ENCODE measurements at places on chromosomes 6 and 20.

- no peak for DNase-seq
Measured at GRCh38 chr20:62392077-62392418, 5.1 kb downstream of the RPS21 start.

- DNase-seq: no peak
Measured at GRCh38 chr20:11926292-11926998, 8.8 kb downstream of the BTBD3 start.

GRCh38 chr6:135814043-135814442 lies 37.5 kb upstream of the PDE7B start:
- no peak for DNase-seq

GRCh38 chr6:12572896-12573827 lies 143.4 kb upstream of the PHACTR1 start:
- DNase-seq: peak; percentile 92

- no peak for DNase-seq
Measured at GRCh38 chr20:62591591-62591990, 50.7 kb upstream of the SLCO4A1 start.

DNA sequence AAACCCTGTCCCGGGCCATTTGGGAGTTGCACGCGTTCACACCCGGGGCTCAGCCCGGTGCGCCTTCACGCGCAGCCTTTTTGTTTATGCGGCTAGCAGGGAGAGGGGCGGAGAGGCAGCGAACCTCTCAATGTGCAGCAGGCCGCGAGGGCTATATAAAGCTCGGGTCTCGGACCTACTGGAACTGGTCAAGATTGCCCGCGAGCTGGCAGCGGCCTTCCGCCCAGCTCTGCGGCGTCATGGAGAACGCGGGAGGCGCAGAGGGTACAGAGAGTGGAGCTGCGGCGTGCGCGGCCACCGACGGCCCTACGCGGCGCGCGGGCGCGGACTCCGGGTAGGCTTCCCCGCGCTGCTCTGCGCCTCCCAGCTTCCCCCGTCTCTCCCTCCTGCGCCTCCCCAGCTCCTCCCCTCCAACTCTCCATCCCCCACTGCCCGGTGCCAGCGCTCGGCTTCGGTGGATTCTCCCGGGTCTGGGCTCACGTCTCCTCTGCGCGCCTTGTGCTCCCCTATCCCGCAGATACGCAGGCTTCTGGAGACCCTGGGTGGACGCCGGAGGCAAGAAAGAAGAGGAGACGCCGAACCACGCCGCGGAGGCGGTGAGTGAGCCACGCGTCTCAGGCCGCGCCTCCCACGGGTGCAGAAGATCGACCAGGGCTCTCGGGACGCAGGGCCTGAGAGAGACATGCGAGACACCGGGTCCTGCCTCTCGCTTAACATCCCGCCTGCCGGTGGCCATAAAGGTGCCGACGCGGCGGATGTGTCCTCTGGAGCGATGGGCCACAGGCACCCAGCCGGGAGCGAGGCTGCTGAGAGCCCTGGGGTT lies at the start of gene RIPPLY2:
TSS of gene RIPPLY2 (plus strand) at position 183 of the 823 bp plus-strand sequence. CDS start at position 240, 57 bp downstream.
- peak; percentile 17 for DNase-seq

DNA sequence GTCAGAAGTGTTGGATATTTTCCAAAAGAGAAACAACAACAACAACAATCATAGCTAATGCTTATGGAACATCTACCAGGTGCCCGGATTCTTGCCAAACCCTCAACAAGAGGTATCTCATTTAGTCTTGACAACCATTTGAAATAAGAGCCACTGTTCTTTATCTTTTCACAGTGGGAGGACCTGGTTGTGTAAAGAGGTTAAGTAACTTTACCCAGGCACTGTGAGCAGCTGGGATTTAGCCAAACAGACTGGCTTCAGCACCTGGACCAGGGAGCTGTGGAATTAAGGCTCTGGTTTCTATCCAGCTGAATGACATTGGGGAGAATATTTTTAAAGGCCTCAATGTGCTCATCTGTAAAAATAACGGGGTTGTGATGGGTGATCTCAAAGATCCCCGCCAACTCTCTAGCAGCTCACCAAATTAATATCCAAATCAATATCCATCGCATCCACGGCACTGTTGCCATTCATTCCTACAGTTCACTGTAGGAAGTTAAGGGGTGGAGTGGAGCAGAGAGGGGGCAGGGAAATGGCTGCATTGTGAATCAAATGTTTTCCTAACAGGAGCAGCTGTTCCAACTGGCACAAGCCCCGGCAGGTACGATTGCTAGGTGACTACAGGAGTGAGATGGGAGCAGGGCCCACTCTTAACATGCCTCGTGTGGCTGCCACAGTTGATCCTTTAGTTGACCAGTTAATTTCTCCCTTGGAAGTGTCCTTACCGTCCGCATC lies 61.8 kb downstream of the GCNT2 start:
- DNase-seq: no peak

DNA sequence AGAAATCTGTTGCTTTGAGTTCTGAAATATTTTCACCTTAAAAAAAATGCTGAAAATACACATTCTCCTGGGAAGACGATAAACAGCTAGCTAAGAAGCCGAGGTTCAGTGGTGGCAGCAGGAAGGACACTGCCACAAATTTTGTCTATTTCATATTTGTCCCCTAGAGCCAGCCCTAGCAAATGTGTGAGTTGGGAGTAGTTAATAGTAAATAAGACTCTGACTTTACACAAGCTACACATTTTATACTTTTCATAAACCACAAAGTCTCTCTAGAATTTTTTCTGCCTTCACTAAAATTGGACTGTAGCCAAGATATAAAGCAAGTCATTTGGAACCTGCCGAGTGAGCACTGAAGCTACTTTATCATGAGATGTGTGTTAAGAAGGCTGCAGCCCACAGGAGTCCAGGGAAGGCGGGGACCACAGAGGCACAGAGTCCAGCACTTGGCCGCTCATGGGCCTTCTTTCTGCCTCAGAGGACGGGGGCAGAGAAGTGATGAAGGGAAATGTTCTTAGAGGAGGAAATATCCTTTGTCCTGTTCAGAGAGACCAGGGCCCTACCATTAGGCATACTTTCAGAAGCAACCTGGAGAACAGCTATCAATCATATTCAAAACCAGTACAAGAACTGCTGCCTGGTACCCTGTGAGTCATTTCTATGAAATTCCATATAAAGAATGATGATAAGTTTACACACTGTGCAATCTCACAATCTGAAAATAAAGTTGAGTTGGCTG lies 241.7 kb upstream of the TAB2 start:
- peak; percentile 24 for DNase-seq

DNA sequence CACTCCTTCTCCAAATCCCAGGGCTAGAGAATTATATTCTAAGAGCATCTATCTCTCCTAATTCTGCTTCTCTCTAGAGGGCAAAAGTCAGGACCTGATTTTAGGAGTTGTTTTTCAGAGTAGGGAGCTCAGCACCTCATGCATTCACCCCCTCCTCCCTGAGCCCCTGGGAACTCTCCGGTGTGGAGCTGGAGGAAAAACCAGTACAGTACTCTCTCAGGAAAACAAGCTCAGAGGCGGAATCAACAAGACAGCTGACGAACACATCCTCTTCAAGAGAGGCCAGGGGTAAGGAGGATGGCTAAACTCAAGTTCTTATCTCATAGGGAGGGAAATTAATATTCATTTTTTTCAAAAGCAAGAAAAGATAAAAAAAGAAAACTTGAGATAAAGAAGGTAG lies 120.1 kb upstream of the CDYL start:
- DNase-seq: no peak

- no peak for DNase-seq
Measured at GRCh38 chr6:6682225-6682624, 93.7 kb downstream of the LY86 start.

DNA sequence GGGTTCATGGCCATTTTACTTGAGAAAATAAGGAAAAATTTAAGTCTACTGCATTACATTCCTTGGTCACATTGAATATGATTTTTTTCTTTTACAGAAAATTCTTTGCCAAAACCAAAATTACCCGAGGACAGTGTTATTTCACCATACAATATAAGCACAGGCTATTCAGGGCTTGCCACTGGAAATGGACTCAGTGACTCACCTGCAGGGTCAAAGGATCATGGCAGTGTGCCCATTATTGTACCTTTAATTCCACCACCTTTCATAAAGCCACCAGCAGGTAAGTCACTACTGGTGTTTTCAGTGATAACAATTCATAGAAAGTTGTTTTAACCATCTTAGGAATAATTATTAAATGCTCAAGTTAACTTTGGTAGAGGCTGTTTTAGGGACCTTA lies 16.2 kb downstream of the SOBP start:
- no peak for DNase-seq

- no peak for DNase-seq
Measured at GRCh38 chr6:159094444-159095252, 49.9 kb upstream of the TAGAP start.

DNA sequence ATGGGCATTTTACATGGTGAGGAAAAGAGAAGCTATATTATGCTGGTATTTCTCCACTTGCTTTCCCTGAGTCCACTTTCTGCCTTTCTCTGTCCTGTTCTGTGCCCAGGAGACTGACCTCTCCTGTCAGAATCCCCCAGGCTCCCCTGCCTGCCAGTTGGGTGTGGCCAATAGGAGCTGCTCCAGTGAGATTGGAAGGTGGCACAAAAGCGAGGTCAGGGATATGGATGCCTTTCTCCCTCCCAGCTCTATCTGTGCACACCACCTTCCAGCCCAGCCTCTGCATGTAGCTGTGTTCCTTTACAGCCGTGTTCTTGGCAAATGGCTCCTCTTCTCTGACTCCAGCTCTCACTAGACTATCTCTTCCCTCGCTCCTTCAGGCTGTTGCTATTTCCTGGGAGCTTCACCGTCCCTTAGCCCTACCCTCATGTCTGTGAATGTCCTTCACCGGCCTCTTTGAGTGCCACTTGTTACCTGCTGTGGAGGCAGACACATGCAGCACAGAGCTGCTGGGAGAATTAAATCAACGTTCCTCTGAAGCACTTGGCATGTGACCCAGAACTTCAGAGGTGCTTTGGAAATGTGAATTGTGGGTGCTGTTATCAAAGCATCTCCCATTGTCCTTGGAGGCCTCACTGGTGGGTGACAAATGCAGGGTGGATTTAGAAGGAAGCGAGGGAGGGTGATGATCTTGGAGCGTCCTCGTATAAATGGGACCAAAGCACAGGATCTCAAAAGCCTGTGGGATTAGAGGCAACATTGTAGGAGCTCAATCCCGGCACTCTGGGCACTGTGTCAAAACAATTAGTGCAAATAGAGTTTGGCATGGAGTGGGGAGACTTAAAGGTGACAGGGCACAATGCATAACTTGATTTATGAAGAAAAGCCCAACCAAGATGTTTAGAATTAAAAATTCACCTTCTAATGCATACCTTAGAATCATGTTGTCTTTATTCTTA lies 28.9 kb upstream of the RALGAPA2 start:
- no peak for DNase-seq

- DNase-seq: peak; percentile 47
Measured at GRCh38 chr6:3566812-3567211, 110.0 kb upstream of the SLC22A23 start.

DNA sequence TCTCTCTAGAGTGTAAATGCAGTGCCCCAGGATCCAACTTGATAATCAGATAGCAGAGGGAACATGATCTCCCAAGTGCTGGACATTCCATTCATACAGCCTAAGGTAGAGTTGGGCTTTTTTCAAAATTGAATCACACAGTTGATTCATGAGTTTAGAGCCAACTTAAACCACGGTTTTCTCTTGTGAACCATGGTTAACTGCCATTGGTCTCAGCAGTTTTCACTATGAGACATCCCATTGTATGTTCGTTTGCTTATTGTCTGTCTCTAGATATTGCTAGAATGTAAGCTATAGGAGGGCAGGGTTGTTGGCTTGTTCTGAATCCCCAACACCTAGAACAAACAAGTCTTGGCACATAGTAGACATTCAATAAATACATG lies 37.2 kb upstream of the TAF8 start:
- peak; percentile 16 for DNase-seq

DNA sequence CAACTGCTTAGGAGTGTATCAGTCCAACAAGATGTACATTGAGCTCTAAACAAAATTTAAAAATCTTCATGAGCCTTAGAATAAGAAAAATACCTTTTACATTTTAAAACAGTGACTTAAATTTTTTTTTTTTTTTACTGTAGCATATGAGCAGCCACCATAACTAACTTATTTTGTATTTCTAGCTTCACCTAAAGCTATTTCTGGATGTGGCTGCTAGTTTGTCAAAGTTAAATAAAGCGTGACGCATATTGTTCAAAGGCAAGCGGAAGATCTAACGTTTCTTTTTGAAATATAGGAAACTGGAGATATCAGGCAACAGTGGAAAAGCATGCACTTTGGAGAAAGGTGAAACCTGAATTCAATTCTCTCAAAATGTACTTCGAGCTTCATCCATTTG lies 3.3 kb upstream of the IL22RA2 start:
- DNase-seq: no peak

DNA sequence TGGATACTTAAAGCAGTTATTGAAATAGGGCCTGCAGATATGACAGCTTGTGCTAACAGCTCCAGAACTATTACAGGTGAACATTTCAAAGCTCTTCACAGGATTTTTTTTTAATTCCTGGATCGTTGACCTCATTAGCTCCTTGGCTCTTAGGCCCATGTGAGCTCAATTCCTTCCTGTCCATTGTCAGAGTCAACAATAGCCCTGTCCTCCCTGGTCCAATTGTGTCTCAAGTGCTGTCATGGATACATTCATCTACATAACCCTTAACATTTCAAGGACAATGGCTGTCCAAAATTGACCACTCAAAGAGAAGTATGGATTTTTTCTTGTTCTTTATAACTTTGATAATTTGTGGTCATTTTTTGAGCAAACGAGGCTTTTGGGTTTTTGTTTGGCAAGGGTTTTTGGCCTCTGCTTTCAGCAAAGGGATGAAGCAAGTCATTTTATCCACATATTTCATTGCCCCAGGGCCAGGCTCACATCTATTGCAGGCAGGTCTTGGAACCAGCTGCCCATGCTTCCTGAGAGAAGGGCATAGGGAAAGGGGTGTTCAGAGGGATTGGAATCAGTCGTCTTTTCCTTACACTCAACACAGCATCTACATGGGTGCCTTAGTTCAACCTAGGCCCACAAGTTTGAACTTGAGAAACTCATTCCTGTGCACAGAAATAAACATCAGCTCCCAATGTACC lies 282.1 kb downstream of the TPBG start:
- no peak for DNase-seq

- DNase-seq: no peak
Measured at GRCh38 chr6:150412221-150412620, 43.4 kb downstream of the IYD start.

- DNase-seq: no peak
Measured at GRCh38 chr6:105080279-105080678, 99.5 kb downstream of the POPDC3 start.

DNA sequence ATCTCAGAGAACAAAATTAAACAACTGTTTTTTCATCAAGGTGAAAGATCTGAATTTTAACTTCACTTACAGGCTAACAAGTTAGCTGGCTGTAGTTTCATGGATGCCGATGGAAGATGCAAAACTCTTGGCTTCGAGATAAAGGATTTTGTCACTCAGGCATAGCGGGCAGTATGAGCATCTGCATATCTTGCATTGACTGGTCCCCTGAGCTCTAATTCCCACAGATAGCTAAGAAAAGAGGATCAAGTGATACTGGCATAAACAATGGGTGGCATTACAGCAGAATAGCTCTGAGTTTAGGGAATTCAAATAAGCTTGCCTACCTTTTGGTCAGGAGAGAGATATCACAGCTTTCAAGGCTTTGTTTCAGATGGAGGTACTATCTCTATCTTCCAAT lies 1.8 kb upstream of the CLVS2 start:
- DNase-seq: no peak
